ENCODE measurements at places on chromosomes 11 and 22. TPM values are rescaled to one million over a fixed set of nuclear protein-coding genes. Genes with fewer than 3 reads are reported as not detected.

OR52E8 gene
- not detected for total RNA-seq

GPR83 gene
- not detected for total RNA-seq

GRCh38 chr11:67090717-67091116 is 28.3 kb upstream of the KDM2A start:
- H3K36me3 ChIP-seq: no peaks in the 10 kb centered on the region
- H3K27me3 ChIP-seq: no peaks in the 10 kb centered on the region
- no peaks in the 10 kb centered on the region for H3K4me1 ChIP-seq
- no peak overlapping the region for H3K27ac ChIP-seq
- H3K4me3 ChIP-seq: no peak overlapping the region

- H3K27me3 ChIP-seq: no peaks in the 10 kb centered on the region
- peak; percentile 51 for DNase-seq
- peaks cover 87% of the 10 kb centered on the region for H3K4me1 ChIP-seq
- peak overlapping the region; percentile 88 for H3K27ac ChIP-seq
- no peak overlapping the region for H3K4me3 ChIP-seq
Measured at GRCh38 chr11:16985297-16985696, 28.9 kb downstream of the PLEKHA7 start.

- no peaks in the 10 kb centered on the region for H3K4me1 ChIP-seq
- H3K27me3 ChIP-seq: no peaks in the 10 kb centered on the region
- H3K36me3 ChIP-seq: no peaks in the 10 kb centered on the region
Measured at GRCh38 chr11:131817687-131818188, 447.3 kb downstream of the NTM start.

Data from stomach (tissue), 19 donors.